ENCODE measurements at places on chromosomes 6 and 20. TPM values are rescaled to one million over a fixed set of nuclear protein-coding genes. Genes with fewer than 3 reads are reported as not detected.
A peak's percentile ranks its signal among the peaks of the same experiment; 100 is the strongest.

Gene IL17F
- not detected for polyA plus RNA-seq

- DNase-seq, result no peak
Observed at GRCh38 chr6:55512904-55513303, 66.1 kb downstream of the HMGCLL1 start.

- DNase-seq, result peak; percentile 73
Observed at GRCh38 chr6:27503436-27504030, 30.6 kb upstream of the ZNF184 start.

- DNase-seq, result peak; percentile 60
Observed at GRCh38 chr20:39874049-39874893, 814.8 kb downstream of the MAFB start.

Gene CCN2
- polyA plus RNA-seq, result 0.64 TPM

- DNase-seq, result no peak
Observed at GRCh38 chr6:108502832-108503231, 57.9 kb upstream of the FOXO3 start.

- no peak for DNase-seq
Observed at GRCh38 chr6:144394210-144394609, 109.1 kb downstream of the UTRN start.

GRCh38 chr6:56860475-56860874, 94.4 kb upstream of the BEND6 start:
- DNase-seq, result no peak

Gene ESR1
- 0.39 TPM for polyA plus RNA-seq

DNA sequence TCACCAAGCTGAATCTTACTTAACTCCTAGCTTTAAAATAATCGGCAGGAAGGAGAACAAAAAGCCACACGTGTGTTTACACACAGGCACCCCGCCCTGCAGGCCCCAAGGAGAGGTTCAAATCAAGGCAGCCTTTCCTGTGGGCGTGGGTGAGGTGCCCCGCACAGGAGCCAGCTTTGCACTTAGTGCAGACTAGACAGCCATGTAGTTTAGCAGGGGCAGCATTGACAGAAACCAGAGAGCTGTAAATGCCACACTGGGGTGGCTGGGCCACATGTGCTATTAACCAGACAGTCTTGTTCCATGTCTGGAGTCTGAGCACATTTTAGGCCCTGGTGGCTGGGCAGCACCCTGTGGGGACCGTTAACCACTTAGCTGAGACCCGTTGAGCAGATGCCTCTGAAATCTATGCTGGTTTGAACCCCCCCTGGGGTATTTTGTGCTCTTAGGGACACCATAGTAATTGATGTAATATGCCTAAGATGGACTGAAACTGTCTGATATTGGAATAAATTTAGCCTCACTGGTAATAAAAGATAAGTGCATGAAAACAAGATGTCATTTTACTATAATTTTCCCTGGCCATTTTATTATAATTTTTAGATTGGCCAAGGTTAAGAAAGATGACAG, 106.4 kb upstream of the KCNG1 start:
- no peak for DNase-seq

DNA sequence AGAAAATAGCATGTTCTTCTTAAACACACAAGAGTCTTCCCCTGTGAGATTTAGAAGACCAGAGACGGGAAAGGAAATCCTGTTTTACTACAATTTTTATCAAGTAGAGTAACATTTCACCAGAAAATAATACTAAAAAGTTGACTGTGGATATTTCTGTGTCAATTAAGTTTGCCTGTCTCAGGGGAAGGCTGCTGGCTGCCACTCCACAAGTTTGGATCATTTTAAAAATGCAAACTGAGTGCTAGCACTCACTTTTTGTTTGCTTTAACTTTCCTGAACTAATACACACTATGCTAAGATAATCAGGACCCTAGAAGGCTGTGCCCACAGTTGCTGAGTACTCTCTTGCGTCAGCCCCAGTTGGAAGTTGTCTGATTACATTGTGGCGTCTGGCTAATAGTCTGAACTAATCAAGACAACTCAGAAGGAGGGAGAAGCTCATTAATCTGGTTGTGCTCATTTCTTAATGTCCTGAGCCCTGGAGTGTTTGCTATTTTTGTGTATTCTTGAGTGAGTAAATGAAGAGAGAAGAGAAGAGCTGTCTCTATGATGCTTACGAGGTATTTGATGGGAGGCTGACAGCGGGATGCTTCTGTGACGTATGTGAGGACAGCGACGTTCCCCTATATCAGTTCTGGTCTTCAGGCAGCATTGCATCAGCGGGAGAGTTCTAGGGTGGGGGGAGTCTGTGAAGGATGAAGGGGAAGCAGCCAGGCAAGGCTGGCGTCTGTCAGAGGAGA, 664.2 kb downstream of the QKI start:
- no peak for DNase-seq

GRCh38 chr6:36387440-36388303, at the start of gene ETV7:
TSS of gene ETV7 (minus strand) at chr6:36387669. CDS start at chr6:36387541, 128 bp downstream.
- no peak for DNase-seq

GRCh38 chr6:157906537-157907061, 75.1 kb upstream of the SYNJ2 start:
- DNase-seq, result no peak

Gene ALDH8A1
- polyA plus RNA-seq, result 0.09 TPM

Gene DAAM2
- polyA plus RNA-seq, result not detected

Gene OOEP
- not detected for polyA plus RNA-seq

DNA sequence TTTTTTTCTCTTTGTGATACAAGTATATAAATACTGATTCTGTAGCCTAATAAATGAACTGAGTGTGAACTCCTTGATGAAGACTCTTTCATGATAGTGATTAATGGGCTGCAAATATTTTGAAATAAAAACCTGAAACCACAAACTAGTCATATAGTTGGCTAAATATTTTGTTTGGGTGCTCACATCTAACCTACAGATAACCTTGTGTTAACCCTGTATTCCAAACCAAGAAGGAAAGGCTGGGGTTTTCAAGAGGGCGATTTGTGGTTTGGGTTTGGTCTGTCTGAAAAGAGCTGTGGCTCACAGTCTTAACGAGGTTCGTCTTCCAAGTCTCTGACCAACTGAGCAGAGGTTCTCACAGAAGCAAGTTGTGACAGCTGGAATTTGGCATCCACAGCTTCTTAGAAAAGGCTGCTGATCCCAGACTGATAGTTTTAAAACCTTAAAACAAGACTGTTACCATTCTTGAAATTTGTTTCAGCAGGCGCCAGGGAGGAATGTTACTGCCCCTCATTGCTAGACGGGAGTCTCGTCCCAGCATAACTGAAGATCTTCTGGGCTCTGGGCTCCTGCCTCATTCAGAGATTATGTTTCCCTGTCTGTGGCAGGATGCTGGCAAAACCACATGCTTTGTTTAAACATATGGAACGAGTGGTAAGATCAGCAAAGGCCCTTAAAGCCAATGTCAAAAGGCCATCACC, 736.4 kb upstream of the MARCKS start:
- no peak for DNase-seq

DNA sequence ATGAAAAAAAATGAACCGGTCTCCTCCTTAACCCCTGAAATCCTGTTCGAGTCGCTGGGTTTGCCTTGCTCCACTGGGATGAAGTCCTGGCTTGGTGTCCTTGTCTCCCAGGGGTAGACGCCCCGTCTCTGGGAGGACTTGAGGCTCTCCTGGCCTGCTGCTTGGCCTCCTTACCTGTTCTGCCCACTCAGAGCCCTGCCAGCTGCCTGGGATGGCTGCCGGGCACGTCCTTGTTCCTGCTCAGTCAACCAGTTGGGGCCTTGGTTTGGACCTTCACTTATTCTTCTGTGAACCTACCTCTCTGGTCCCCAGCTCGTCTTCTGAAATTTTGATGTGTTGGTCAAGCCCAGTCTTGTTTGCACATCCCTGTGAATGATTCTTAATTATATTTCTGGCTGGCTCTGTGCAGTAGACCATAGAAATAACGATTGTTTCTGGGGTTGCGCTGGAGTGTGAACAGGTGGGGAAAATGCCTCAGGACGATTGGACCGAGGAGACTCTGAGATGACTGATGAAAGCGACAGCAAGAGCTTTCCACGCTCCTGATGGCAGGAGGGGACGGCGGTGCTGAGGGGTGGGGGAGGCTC, 126.5 kb upstream of the ESR1 start:
- DNase-seq, result no peak

- no peak for DNase-seq
Observed at GRCh38 chr20:64140061-64140931, 24.0 kb upstream of the MYT1 start.

- no peak for DNase-seq
Observed at GRCh38 chr6:134190883-134191282, 127.0 kb downstream of the SGK1 start.

GRCh38 chr20:24877652-24878051, 71.4 kb upstream of the CST7 start:
- DNase-seq, result no peak

Data from GM12878 (cell line).